ENCODE measurements at places on chromosomes 1 and 21. TPM values are rescaled to one million over a fixed set of nuclear protein-coding genes. Genes with fewer than 3 reads are reported as not detected.

DNA sequence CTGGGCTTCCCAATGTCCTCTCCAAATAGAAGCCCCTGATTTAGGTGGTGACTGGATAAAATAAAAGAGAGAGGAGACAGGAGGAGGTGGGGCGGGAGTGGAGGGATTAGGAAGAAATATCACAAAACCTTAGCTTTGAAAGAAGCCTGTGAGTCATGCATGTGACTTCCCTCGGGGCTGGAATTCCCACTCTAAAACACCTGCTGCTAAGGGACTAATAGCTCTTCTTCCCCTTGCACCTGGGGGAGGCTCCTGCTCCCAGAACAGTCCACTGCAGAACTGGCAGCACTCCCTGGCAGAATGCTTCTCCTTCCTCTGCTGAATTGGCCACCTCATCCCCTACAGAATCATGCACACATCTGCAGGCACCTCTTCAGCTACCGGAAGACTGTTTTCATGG lies 207.2 kb downstream of the ATG4C start:
- no peak for DNase-seq

- no peak for DNase-seq
These were observed 37.7 kb upstream of the LRRN2 start for GRCh38 chr1:204723131-204723787.

GRCh38 chr1:13945856-13946255 lies 245.9 kb downstream of the PRDM2 start:
- DNase-seq = no peak

DNA sequence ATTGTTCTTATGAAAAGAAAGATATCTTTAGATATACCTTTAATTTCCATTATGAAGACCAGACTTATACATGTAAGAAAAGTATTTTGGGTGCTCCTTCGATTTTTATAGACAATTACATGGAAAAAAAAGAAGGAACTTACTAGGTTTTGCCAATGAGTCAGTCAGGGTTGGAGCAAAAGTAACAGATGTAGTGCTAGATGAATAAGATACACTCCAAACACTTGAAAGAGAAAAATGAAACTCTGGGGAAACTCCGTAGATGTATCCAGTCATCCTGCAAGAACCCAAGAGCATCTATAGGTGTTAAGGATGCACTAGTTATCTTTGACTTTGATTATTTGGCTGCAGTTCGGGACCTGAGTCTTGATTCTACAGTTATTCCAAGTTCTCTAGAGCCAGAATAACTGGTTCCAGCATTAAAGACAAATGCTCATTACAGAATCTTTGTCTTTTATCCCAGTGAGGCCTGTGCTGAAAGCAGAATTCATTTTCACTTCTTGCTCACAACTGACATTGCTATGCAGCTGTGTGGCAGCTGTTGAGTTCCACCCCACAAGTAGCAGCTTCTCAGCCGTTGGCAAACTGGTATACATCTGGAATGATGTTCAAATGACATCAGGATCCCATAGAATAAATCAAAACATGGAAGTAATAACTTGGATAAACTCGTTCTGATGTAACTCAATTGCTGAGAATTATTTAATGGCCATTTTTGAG lies 326.1 kb downstream of the ASTN1 start:
- no peak for DNase-seq

The HFM1 gene
- total RNA-seq = 2.3 TPM

The CLCA4 gene
- not detected for total RNA-seq

The KNCN gene
- not detected for total RNA-seq

The BSND gene
- not detected for total RNA-seq

GRCh38 chr21:35512346-35512745 lies 463.2 kb upstream of the RUNX1 start:
- no peak for DNase-seq

GRCh38 chr1:11273595-11274234 lies 717 bp downstream of the UBIAD1 start:
- DNase-seq = no peak

The PRDM16 gene
- total RNA-seq = 31.3 TPM

DNA sequence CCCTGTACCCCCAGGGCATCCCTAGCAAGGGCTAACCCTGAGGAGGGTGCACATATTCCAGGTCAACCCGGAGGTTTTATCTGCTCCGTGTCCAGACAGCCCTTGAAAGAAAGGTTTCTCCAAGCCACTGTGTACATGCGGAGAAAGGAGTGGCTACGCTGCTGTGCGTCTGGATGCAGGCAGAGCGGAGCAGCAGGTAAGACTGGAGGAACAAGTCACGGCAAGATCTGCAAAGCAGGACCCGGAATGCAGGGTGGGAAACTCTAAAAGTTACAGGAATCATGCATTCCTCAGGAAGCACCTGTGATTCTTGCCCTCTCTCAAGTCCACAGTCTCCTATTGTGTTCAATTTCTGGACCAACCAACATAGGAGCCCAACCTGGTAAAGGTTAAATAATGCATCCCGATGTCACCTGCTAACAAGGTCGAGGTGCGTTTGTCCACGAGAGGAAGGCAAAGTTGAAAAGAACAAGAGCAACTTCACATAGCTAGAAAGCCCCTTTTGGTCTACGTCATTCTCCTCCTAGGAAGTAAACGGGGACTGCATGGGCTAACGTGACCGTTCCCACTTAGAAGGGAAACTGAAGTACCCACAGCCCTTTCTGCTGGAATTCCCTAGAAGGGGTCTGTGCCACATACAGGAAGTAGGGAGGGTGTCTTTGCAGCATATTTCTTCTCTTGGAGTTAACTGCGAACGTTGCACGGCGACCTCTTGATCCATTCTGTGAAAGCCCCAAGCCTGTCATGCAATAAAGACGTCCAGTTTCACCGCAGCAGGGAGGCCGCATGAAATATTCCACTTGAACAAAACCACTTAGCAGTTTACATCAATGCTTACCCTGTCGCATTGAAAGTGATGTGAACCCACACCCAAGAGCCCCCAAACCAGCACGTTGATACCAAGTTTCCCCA lies 5.8 kb downstream of the TIAM1 start:
- DNase-seq = no peak

The NFASC gene
- 140 TPM for total RNA-seq

DNA sequence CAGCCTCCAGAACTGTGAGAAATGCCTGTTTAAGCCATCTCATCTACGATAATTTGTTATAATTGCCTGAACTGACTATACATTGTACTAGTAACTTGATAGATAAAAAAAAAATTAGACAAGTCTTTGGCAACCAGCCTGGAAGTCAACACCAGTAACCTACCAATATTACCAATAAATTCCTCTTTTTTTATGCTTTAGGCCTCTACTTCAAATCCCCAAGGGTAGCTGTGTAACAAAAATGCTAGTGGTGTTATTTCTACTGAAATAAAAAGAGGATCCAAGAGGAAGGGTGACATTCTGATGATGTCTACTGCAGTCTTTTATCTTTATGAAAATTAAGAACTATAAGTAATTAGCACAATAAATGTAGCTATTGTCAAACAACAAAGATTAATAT lies 151.7 kb upstream of the SAMSN1 start:
- DNase-seq = no peak

- no peak for DNase-seq
These were observed 3.1 kb downstream of the CHD1L start for GRCh38 chr1:147245586-147246021.

- DNase-seq = no peak
These were observed 201.3 kb upstream of the HMCN1 start for GRCh38 chr1:185532856-185533255.
